NCI-H1105 treated with DMSO at 0.1 percent for 48 hours (cell line): ENCODE measurements at places on chromosomes 7 and 10.

GRCh38 chr7:11191574-11192220 lies 218.0 kb downstream of the PHF14 start:
- no peak for DNase-seq

GRCh38 chr7:128191136-128191844 lies 49.8 kb upstream of the LEP start:
- DNase-seq: no peak

DNA sequence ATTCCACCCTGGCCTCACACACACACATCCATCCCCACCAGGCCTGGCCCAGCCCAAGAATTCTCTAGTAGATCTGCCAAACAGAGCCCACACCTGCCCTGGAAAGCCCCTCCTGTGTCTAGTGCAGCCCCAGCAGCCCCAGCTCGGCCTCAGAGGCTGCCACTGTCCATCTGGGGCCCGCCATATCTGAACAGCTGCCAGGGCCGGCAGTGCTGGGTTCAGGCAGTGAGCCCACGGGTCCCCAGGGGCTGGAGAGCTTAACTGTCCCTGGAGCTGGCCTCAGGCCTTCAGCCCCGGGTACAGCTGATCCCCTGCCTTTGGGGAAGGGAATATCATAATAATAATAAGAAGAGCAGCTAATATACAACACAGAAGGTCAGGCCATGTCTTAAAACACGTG lies 574 bp downstream of the MYL10 start:
- DNase-seq: no peak

DNA sequence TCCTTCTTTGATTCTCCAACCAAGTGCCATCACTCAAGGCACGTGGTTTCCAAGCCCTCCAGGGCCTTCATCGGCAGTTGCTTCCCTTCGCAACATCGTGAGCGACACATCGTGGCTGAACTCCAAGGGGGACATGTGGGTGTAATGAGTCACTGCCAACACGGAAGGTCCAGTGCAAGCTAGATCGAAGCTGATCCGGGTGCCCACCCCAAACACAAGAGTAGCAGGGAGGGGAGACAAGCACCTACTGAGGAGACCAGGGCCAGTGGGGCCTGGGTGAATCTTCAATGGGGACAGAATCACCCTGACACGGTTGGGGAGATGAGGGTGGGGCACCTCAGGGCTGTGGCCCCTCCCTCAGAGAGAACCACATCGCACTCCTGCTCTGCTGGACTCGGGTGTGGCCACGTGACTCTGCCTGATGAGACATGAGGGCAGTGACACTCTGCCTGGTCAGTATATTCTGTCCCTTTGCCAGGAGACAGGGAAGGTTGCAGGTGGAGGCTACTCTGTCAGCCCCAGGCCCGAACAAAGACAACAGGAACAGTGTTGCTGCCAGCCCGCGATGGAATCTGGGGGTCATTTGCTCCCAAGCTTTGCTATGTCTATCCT lies 36.8 kb upstream of the HSPA12A start:
- no peak for DNase-seq

DNA sequence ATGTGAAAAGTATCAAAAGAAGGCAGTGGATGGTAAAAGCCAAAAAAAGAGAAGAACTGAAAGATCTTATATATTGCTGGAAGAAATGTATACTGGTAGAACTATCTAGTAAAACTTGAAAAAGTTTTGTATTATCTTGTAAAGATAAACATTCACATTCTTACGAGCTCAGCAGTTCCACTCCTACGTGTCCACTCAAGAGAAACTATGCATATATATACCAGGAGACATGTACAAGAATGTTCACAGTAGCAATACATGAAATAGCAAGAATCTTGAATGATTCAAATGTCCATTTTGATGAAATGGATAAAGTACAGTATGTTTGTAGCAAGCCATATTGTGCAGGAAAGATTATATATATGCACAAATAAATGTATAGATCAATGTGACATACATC lies 155.0 kb downstream of the RNF133 start:
- DNase-seq: no peak

GRCh38 chr7:30163231-30163894 lies 28.6 kb downstream of the MTURN start:
- DNase-seq: peak; percentile 74

- no peak for DNase-seq
These were observed 757.3 kb downstream of the TYW1 start for GRCh38 chr7:67753891-67754290.

DNA sequence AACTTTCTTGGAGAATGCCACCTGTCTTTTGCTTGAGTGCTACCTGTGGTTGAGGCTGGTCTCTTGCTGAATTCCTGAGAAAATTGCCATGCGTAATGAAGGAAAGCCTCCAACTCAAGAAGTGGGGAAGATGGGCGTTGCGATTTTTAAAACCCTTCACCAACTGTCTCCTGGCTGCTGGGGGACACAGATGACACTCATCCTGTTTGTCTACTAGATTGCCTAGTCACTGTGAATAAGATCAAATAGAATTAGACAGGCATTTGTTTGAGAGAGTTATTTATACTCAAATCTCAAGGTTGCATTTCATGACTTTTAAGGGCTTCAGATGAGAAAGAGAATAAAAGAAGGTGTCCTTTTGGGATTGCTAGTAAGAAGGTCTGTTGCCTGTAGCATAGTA lies 84.3 kb upstream of the MTPN start:
- no peak for DNase-seq

GRCh38 chr7:151428378-151429236 lies 11.3 kb downstream of the CRYGN start:
- no peak for DNase-seq

DNA sequence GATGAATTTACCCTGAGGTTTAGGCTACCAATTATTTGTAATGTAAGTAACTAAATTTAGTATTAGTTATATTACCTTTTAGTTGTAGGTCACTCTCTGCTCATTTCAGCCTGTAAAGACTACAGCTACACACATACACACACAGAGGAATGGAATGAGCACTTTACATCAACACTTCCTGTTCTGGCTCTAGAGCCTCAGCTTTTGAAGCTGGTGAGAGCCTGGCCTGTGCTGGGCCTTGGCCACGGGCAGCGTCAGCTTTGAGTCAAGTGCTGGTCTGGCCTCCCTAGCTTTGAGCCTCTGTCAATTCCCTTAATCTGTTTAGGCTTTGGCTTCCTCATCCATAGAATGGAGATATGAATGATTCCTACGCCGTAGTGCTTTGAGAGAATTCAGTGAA lies 141.7 kb downstream of the EGFR start:
- no peak for DNase-seq

- no peak for DNase-seq
These were observed 483 bp downstream of the GDF10 start for GRCh38 chr10:47300429-47300931.

GRCh38 chr10:125057158-125058001 lies 103.0 kb downstream of the CTBP2 start:
- DNase-seq: no peak

DNA sequence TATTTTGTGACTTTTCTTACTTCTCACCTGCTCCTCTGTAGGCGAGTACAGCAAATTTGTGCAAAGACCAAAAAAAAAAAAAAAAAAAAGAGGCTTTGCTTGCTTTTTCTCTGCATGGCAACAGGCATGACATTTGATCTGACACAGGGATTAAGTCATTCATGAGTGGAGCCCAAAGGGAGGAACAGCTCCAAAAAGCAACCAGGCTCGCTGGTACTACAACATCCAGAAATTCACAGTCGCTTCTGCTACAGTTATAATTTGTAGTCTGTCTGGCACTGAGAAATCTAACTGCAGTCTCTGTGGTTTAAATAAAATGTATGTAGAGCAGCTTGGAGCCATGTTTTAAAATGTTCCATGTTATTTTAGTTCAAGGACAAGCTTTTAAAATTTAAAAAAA lies 31.7 kb downstream of the MKX start:
- DNase-seq: no peak

DNA sequence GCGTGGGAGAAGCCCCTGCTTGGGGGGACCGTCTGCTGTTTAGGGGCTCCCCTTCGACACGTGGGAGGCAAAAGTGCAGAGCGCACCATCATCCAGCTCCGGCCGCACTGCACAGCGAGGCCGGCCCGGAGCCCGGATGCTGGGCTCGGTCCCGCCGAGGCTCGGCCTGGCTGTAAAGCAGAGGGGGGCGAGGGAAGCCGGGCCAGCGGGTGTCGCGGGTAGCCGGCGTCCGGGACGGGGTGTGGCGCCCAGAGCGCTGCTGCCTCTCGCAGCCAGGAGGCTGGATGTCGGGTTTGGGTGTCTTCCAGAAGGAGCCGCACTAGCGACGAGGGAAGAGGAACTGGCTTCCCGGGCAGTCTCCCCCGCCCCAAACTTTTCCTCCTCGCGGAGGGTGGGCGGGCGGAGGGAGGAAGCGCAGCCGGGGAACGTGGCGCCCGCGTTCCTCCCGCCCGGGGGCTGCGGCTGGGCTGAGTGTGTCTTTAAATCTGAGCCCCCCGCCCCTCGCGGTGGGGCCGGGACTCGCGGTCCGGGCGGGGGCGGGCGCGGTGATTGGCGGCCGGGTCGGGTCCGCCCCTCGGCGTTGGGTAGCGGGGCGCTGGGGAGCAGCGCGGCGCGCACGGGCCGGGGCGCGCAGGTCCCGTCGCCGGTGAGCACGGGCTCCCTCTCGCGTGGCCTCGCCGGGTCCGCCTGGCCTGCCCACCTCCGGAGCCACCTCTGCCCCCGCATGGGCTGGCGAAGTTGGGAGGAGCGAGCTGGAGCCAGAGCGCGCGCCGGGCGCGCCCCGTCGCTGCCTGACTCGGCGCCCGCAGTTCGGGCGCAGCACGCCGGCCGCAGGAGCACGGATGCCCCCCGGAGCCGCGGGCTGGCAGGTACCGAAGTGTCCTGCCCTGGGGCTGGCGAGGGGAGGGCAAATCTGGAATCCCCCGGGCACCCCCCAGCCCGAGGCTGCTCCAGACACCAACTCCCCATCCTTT lies at the start of gene PALD1:
Gene PALD1, plus strand, starts transcription at position 577 of the 974 bp plus-strand sequence. CDS start 47,185 bp downstream, outside the sequence.
- peak; percentile 7 for DNase-seq

DNA sequence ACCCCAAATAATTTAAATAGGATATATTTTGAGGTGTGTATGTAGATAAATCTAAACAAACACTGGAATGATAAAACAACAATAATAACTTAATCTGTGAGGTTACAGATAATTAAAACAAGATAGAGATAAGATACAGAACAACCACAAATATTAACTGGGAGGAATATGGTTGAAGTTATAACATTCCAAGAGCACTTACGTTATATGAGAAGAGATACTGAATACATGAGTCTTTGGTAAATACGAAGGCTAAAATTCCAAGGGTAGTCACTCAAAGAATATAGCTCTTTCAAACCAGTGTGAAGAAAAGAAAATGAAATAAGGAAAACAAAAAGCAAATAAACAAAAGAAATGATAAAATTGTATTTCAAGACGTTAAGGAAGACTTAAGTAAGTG lies 76.0 kb upstream of the MYO3A start:
- DNase-seq: no peak

- DNase-seq: peak; percentile 43
These were observed 104.4 kb downstream of the PTPRE start for GRCh38 chr10:128011059-128011979.

DNA sequence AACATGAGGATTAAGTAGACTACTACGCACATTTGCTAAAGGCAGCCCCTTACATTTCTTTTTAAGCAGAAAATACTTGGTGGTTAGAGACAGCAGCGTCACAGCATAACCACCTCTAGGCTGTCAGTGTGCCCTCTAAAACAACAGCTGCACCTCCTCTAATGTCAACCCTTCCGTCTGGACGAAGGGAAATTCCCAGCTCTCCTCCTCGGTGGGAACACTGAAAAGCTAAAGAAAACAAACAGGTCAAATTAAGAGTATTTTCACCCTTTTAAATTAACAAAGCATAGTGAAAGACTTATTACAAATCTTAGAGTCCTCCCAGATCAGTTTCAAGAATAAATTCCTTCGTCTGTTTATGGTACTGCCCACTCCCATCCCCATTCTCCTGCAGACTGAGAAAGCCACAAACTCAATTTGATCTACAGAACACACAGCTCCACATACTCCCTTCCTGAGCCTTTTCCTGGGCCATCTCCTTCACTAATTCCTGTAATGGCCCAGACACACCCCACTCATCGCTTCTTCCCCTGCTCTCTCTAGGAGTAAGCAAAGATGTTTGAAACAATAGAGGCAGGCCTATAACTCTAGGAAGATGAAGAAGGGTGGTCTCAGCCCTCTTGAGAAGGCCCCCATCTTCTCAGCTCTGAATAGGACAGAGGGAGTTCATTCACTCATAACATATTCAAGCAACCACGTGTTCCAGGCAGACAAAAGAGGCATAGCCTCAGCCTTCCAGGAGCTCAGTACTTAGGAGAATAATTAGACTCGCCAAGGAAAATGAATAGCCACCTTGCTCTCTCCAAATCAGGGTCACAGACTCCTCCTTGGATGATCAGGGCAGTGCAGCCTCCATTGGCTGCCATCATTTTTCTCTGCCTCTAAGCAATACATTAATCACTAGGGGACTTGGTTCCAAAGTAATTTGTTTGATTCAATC lies 47.5 kb upstream of the HNRNPH3 start:
- no peak for DNase-seq

DNA sequence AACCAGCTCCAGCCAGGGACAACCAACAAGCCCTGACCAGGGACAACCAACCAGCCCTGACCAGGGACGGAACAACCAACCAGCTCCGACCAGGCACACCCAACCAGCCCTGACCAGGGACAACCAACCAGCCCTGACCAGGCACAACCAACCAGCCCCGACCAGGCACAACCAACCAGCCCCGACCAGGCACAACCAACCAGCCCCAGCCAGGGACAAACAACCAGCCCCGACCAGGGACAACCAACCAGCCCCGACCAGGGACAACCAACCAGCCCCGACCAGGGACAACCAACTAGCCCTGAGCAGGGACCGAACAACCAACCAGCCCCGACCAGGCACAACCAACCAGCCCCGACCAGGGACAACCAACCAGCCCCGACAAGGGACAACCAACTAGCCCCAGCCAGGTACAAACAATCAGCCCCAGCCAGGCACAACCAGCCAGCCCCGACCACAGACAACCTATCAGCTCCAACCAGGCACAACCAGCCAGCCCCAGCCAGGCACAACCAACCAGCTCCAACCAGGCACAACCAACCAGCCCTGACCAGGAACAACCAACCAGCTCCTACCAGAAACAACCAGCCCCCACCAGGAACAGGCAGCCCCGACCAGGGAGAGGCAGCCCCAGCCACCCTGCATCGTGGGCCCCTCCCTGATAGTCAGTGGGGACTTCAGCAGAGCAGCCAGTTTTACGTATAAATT lies 56.4 kb downstream of the PROSER2 start:
- DNase-seq: no peak

DNA sequence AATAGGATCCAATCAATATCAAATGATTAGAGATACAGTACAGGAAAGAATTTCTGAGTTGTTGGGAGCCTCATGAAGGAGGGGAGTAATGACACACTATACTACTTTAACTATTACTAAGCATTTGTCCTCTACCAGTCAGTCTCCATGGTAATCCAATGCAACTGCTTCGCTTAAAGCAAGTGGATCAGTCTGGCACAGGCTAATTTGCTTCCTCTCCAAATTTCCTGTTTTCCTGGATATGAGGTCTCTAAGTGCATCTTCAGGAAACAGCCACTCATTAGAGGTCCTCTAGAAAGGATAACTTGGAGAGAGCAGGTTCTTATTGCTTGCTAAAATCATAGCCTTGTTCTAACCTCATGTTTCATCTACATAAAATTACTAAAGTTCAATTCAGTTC lies 8.4 kb upstream of the SEPTIN7 start:
- DNase-seq: peak; percentile 13
